Epithelial cell of proximal tubule (primary cell): ENCODE measurements at places on chromosomes 11 and 22. TPM values are rescaled to one million over a fixed set of nuclear protein-coding genes. Genes with fewer than 3 reads are reported as not detected.

Gene TMEM45B
- total RNA-seq = 1.4 and 2.7 TPM in 2 replicates

GRCh38 chr11:41895081-41895480, 435.6 kb upstream of the LRRC4C start:
- DNase-seq = no peak

DNA sequence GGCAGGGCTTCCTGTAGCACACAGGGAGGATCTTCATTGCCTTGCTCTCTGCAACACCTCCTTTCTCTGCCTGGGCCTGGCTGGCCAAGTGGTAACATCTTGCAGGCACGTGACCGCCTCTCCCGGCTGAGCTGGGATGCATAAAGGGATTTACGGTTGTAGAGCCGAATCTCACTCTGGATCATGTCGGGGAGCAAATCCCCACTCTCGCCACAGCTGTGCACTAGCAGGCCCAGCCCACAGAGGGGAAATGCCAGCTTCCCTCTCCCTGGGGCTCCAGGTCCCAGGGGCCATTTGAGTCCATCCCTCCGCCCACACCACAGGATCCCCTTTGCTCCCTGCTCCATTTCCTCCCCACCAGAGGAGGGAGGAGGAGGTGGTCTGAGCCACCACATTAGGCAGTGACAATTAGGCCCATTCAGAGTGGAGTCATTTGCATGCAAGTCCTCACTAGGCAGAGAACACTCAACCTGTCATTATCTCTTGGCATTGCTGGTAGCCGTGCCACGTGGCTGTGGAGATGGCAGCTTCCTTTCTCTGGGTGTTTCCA, 196.7 kb downstream of the DSCAML1 start:
- no peak for DNase-seq

DNA sequence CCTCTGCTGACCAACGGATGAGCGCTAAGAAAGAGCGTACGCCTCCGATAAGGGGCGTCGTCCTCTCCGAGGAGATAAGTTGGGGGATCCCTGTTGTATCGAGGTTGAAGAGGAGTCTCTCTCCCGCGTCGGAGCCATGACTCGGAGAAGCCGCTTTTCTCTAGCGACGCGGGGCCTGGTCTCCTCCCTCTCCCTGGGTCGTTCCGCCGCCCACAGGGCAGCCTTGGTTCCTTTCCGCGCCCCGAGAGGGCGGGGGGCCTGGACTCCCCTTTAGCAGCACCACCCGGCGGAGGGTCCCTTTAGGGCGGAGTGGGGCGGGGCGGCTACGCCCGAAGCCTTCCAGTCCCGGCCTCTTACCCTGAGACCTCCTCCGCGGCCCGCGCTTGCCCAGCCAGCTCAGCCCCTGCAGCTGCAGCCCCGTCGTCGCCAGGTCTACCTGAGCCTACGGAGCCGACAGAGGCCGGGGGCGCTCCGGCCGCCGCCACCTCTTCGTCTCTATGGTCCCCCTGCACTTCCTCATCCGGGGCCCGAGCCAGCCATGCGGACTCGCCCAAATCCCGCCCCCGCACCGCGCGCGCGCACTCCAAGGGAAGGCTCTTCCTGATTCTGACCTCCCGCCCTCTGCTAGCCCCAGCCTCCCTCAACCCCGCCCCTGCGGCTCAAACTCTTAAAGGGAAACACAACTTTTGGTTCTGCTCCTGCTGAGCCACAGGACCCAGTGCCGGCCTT, at the start of gene PRR14L:
TSS of gene PRR14L (minus strand) at position 497 of the 729 bp plus-strand sequence. CDS start 11,272 bp downstream, outside the sequence.
- DNase-seq = no peak

GRCh38 chr22:20095521-20095920, 15.5 kb downstream of the DGCR8 start:
- DNase-seq = no peak

Gene GSC2
- total RNA-seq = not detected in 2 replicates

DNA sequence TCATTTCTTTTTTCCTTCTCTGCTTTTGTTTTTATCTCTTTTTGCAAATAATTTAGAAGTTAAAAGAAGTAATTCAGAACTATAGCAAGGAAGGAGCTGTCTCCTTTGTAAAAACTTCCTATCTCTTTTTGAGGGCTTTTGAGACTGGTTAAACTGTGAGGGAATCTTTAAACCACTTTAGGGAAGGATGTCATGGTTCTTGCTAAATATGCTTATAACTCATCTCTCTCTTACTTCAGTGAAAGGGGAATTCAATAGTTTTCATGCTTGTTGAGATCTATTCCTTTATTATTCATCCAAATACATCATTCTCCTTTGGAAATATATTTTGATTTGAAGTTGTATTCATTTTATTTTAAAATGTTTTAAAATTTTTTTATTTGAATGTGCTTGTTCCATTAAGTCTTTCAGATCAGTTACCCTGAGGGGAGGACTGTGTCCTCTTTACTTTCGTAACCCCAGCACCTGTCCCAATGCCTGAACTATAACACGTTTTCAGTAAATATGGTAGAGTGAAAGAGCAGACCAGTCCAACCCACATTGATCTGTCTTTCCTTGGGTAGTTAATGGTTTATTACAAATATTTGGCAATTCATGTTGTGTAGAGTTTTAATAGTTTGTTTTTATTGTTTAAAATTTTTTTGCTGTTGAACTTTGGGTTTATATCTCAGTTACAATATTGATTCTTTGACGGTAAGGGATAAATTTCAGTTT, 27.5 kb downstream of the AMOTL1 start:
- no peak for DNase-seq

GRCh38 chr11:44229098-44229497, 80.8 kb downstream of the ALX4 start:
- DNase-seq = no peak

- no peak for DNase-seq
These were observed 8.5 kb upstream of the ACR start for GRCh38 chr22:50729391-50730012.

DNA sequence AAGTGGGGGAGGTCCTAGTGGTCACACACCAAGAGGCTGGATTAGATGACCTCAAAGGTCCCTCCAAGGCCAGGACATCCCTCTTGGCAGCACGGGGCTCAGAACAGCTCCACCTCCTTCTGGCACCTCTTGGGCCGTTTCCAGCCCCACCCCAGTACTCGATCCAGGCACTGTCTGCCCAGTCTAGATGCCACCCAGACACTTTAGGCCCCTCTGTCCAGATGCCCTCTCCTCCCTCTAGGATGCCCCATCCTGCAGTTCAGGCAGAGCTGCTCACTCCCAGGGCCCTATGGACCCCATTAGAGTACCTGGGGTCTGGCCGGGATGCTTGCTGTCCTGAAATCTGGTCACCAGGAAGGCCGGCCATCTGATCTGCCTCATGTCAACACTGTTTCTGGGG, 34.7 kb upstream of the PRR5 start:
- no peak for DNase-seq

DNA sequence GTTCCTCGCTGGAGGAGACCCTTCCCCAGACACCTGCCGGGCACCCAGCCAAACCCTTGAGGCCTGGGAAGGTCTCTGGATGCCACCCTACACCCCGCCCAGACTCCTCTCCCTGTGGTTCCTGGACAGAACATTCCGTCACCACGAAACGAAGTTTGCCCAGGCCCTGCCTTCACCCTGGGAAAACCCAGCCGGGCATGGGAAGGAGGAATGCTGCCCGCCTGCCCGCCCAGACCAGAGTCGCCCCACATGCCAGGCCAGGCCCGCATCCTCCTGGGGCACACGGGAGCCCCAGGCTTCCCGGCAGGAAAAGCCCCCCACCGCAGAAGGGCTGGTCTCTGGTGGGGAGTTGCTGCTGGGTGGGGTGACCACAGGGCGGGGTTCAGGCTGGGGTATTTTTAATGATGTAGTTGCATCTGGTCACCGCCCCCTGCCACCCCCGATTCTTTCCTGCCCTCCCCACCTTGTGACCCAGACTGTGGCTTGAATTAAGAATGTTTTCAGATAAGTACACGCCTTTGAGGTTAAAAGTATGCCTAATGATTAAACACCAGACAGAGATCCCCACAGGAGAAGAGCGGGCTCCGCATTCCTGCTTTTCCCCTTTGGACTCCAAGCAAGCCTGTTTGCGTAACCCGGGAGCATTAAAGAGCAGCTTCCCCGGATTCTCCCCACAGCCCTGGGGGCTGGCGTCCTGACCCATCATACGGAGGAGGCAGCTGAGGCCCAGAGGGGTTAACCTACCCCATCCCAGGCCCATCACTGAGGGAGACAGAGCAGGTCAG, 44.6 kb upstream of the PPARA start:
- peak; percentile 86 for DNase-seq

DNA sequence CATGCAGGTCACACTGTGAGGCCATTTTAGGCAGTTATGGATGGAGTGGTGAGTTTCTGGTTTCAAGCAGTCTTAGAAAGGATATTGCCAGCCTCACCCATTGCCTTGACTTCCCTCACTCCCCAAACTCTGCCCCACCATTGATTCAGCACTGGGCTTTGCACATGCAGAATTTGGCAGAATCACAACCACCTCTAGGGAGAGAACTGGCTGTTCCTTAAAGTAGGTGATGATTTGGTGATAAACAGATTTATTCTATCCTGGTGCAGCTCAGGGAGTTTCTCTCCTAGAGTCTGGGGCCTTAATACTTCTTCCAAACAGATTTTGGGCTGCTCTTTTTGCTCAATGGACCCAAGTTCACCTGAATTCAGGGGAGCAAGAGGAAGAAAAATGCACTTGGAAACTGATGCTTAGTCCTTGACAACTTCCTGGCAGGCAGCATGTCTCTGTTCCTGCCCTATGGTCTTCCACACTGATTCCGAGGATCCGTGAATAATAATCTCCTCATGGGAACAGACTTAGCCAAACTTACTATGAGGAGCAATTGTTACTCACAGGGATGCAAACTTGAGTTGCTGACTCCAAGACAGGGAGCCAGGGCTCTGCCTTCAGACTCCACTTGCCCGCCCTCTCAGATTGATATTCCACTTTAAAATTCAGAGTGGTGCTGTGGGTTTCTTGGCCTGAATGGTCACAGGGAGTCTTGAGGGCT, 129.7 kb upstream of the PARVA start:
- no peak for DNase-seq

Gene DCHS1
- 1.2 and 1.8 TPM in 2 replicates for total RNA-seq

GRCh38 chr22:42608823-42609361, 5.8 kb downstream of the POLDIP3 start:
- no peak for DNase-seq

GRCh38 chr22:46454504-46455269, 82.7 kb downstream of the CELSR1 start:
- DNase-seq = no peak

GRCh38 chr11:1546536-1547466, 25.3 kb downstream of the DUSP8 start:
- DNase-seq = no peak

DNA sequence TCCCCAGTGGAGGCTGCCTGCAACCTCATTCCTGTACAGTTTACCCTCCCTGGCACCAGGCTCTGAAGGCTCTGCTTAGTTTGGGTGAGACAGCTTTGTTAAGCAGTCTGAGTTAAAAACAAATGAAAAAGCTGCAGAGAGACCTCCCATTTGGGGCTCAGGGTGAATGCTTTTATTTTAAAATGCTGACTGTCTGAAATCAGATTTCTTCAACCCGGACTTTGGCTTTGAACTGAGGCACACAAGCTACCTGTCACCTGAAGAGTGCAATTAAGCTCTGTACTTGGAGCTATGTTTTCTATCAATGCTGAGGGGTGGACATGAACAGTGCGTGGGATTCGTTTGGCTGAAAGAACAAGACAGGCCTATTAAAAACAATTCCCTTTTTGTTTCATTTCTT, 217.5 kb upstream of the SORL1-AS1 start:
- no peak for DNase-seq

DNA sequence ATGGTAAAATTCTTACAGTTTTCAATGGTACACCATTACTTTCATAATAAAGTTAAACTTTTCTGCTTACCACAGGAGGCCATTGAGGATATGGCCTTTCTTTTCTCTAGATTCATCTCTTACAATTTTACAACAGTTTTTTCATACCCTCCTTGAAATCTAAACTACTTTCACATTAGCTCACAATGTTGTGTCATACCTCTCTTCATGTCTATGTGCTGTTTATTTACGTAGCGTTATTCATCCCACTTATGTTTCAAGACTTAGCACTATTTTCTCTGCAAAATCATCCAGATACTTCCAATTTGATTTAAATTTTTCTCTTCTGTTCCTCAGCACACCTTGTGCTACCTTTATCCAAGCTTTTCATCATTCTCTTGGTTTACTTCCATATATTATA, 123.3 kb downstream of the METTL15 start:
- no peak for DNase-seq

Gene TEAD1
- total RNA-seq = 61.9 and 70.2 TPM in 2 replicates

Gene CFAP300
- total RNA-seq = 0.72 and 10.0 TPM in 2 replicates

Gene OR6T1
- total RNA-seq = not detected in 2 replicates

- DNase-seq = no peak
These were observed 22.7 kb downstream of the CELSR1 start for GRCh38 chr22:46514592-46515207.

Gene MFRP
- not detected in 2 replicates for total RNA-seq

DNA sequence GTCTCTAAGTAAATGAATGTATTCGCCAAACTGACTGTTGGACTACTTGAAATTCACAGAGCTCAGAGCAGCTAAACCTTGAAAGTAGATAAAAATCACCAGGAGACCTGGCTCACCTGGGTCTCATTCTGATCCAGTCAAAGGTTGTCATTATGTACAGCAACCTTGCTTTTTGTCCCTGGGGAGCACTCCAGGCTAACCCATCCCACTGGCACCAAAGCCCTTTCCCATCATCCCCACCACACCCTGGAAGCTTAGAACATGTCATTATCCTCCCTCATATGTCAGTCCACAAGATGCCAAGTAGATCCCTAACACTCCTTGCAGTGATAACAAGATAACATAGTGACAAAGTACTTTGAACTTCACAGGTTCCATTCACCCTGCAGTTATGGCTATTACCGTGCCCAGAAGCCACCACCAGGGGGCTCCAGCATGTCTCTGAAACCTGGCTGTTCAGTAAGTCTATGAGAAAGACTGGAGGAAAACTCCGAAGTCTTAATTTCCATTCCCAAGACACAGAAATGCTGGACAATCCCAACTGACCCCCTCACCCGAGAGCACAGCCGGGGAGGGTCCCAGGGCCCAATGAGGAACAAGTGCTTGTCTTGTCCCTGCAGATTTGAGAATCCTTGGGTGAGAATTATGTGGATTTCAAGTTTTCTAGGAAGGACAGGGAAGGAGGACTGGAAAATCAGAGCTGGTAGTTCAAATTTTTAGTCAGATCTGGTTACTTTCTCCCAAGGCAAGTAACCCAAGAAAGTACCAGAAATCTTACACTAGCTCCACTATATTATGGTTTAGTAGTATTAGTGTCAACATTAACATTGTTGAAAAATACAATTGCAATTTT, 43.0 kb upstream of the USP47 start:
- no peak for DNase-seq

- DNase-seq = no peak
These were observed 43.0 kb upstream of the WNT11 start for GRCh38 chr11:76249195-76249741.

Gene E2F8
- total RNA-seq = 6.9 and 10.5 TPM in 2 replicates

Gene PAX6
- 0.36 TPM in 1 of 2 replicates, not detected in the other for total RNA-seq

DNA sequence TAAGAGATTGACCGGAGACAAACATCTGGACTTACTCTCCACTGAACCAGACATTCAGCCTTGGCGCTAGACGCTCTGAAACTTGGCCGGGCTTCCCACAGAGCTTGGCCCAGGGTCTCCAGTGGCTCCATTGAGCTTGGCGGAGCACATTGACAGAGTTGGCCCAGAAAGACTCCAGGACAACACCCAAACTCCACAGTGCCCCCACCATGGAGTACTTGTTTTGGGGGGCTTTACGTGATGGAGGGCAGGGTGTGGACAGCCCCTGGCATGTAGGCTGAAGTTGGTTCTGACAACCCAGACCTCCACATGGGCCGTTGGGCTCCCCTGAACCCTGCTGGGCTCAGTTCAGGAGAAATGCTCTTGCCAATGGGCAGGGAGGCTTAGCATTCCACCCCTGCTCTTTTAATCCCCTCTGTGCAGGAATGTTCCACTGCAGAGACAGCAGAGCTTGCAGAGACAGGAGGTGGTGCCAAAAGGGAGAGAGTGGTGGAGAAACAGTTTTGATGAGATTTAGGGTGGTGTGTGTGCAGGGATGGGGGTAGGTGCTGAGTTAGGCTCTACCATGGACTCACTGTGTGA, 102.4 kb upstream of the TIMP3 start:
- no peak for DNase-seq

Gene OR4A16
- not detected in 2 replicates for total RNA-seq
